ENCODE measurements at places on chromosomes 11 and 22. TPM values are rescaled to one million over a fixed set of nuclear protein-coding genes. Genes with fewer than 3 reads are reported as not detected.

The ZNF215 gene
- total RNA-seq = 3.6 TPM

The SLC22A8 gene
- not detected for total RNA-seq

The C22orf31 gene
- not detected for total RNA-seq

The BTG4 gene
- not detected for total RNA-seq

The CNTF gene
- total RNA-seq = 1.6 TPM

The OR52N4 gene
- total RNA-seq = 0.23 TPM

Measured in activated CD4-positive, alpha-beta T cell treated with anti-CD3 and anti-CD28 coated beads for 36 hours (primary cell).